ENCODE measurements at places on chromosomes 6 and 20.
A peak's percentile ranks its signal among the peaks of the same experiment; 100 is the strongest.

DNA sequence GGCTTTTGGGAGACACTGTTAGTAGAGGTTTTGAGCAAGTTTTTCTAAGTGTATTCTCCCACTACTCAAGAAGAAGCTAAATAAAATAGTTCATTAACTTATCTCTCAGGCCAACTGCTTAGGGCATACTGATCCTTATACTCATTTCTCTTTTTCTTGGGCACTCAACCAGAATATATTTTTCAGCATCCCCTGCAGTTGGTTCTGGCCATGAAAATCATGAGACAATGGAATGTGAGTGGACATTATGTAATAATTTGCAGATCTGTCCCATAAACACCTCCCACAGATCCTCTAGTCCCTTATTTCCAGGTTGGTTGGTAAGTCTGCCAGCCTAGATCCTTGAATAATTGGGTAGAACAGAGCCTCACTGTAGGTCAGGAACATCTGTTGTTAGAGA lies 136.7 kb downstream of the AIG1 start:
- DNase-seq: no peak

- no peak for DNase-seq
These were observed 20.4 kb upstream of the MCM3 start for GRCh38 chr6:52304983-52305390.

GRCh38 chr6:32796848-32797776 lies 19.7 kb downstream of the HLA-DOB start:
- DNase-seq: peak; percentile 83

- DNase-seq: no peak
These were observed 668.2 kb downstream of the DHX35 start for GRCh38 chr20:39630215-39630908.

- DNase-seq: no peak
These were observed 1.3 kb upstream of the SIRPA start for GRCh38 chr20:1893721-1894470.

GRCh38 chr6:164756142-164756541 lies 553.3 kb downstream of the C6orf118 start:
- no peak for DNase-seq

DNA sequence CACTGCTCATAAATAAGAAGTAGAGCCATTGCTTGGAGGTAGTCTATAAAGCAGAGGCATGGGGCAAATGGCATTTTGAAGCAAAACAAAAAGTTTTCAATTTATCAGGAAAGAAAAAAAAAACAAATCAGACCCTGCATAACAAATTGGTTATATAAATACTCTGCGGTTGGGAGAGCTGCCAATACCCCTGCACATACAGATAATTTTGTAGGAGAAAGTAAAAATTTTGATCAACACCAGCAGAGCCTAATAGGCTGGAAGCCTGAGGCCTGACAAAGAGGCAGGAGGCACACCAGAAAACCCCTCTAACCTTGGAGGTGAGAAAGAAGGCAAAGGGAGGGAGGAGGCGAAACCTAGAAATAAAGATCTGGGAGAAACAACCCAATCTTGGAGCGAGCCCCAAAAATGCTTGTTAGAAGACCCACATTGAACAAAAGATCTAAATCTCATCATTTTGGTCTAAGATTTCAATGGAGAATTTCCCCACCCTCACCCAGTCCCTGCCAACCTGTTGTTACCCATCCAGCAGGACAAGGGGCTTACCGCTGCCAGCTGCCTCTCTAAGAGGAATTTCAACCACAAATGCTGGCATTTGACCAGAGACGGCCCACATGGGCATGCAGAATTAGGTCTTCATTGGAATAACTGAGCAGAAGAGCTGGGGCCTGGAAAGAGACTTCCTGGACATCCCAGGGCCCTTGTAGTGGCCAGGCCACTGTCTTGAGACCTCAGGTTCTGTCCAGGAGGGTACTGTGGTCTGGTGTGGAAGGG lies 28.4 kb downstream of the FOXA2 start:
- no peak for DNase-seq

Data from activated CD8-positive, alpha-beta T cell treated with anti-CD3 and anti-CD28 coated beads, Interleukin-2, amount 10 ng/mL, durations not matched to agents 7 days and 5 days (primary cell).